Urinary bladder (tissue), 4 donors: ENCODE measurements at places on chromosomes 16 and 17. TPM values are rescaled to one million over a fixed set of nuclear protein-coding genes. Genes with fewer than 3 reads are reported as not detected.

GRCh38 chr17:75832164-75832651 lies 12.0 kb downstream of the UNC13D start:
- no peak for DNase-seq

GRCh38 chr17:1736348-1737281 lies 6.1 kb upstream of the SERPINF2 start:
- DNase-seq, result no peak

DNA sequence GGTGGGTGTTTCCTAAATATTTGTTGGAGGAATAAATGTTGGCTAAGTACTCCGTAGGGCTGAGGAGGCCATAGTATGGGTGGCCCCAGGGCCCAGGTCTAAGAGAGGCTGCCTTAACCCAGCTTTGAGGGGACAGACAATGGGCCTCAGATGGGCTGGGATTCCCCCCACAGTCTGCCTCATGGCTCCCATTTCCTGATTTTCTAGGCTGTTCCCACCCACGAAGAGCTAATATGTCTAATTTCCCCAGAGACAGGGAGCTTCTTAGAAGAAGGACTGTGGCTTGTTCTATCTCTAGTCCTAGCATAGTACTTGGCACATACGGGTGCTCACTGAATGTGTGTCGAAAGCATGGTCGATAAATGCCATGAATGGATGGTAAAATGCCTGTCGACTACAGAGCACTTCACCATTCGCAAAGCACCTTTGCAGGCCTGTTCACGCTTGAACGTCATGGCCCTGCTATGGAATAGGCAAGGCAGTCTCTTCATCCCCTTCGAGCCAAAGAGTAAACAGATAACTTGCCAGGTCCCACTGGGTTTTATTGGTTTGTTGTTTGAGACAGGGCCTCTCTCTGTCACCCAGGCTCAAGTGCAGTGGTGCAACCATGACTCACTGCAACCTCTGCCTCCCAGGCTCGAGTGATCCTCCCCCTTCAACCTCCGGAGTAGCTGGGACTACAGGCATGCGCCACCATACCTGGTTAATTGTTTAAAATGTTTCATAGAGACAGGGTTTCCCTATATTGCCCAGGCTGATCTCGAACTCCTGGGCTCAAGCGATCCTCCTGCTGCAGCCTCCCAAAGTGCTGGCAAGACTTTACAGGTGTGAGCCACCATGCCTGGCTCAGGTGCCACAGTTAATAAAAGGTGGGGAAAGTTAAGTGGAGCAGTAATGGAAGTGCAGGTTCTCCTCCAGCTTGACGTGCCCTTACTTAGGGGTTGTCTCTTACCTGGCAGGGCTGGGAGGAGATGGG lies 9.7 kb downstream of the CHAD start:
- no peak for DNase-seq

- no peak for DNase-seq
Observed at GRCh38 chr16:15897121-15897780, 8.8 kb upstream of the CEP20 start.

DNA sequence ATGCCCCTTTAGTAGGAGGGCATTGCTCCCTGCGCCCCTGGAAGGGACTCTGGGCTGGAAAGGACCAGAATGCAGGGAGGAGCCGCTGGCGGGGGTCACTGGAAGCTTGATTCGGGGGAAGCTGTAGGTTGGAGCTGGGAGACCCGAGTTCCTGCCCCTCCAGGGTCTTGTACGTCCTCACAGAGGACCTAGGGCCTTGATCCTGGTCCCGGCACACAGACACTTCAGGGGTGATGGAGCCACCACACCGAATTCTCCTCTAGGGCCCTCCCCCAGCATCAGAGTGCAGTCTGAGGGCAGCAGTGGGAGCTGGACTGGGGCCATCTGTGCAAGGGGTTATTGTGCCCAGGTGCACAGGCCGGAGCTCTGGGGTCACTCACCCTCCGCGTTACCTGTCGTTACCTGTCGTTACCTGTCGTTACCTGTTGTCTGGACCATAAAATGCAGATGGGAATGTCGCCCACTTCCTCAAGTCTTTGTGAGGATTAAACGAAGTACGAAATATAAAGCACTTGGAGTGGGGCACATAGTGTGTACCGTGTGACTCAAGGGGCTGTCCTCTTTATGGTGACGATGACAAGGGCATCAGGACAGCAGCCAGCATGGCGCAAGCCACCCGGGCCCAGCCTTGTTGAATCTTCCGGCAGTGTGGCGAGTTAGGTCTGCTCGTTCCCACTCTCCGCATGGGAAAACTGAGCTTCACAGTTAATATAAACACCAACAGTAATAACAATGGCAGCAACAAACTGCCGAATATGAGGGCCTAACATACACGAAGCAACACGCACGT lies 48.6 kb downstream of the CMIP start:
- DNase-seq, result no peak

GRCh38 chr17:64736804-64737492 lies 74.8 kb upstream of the SMURF2 start:
- DNase-seq, result no peak

- DNase-seq, result no peak
Observed at GRCh38 chr16:27096375-27096774, 29.6 kb downstream of the C16orf82 start.

DNA sequence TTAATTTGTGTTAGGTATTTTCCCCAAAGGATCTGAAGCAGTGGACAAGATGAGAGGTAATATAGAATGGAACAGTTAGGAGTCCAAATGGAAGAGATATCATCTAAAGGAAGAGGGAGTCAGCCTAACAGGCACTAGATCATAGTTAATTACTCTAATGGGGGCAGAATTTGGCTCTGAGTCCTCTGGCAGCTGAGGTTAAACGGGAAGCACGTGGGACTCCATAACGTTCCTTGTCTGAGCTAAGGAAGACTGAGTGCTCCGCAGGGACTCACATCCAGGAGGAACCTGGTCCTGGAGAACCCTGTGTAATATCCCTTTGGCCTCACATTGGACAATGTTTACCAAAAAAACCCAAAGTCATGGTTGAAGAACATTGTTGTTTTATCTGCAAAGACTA lies 46.6 kb upstream of the TEX2 start:
- DNase-seq, result no peak

DNA sequence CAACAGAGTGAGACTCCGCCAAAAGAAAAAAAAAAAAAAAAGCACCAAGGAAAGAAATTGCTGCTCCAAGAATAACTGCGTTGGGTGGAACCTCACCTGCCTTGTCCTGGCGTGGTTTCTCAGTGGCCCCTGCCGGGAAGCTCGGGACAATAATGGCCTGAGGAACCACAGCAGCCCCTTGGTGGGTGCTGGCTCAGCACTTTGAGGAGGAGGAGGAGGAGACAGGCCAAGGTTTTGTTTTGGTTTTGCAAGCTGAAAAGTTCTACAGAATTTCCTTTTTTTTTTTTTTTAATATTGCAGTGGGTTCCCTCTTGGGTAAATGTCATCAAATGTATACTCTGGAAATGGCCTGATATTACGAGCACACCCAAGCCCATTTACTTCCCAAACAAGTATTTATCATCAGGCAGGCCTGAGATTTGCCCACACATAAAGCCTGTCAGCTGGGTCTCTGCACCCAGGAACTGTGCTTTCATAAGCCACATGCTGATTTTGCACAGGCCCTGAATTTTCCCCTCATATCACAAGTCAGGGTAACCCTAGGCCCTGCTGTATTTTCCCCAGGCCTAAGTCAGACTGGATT lies 78.3 kb downstream of the SOCS1 start:
- no peak for DNase-seq

GRCh38 chr17:11948789-11949188 lies 48.5 kb downstream of the ZNF18 start:
- DNase-seq, result no peak

- DNase-seq, result no peak
Observed at GRCh38 chr16:79587897-79588296, 12.6 kb downstream of the MAF start.

DNA sequence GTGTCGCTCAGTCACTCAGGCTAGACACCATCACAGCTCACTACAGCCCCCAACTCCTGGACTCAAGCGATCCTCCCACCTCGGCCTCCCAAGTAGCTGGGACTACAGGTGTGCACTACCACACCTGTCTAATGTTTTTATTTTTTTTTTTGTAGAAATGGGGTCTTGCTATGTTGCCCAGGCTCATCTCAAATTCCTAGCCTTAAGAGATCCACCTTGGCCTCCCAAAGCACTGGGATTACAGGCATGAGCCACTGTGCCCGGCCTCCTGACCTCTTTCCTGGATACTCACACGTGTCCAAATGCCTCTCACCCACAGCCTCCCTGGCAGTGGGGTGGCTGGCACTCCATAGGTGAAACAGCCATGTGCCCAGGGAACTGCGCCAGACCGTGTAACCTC lies 17.5 kb downstream of the CAMKK1 start:
- no peak for DNase-seq

- DNase-seq, result no peak
Observed at GRCh38 chr17:67098006-67098405, 53.7 kb downstream of the CACNG1 start.

GRCh38 chr17:69232650-69233049 lies 4.0 kb upstream of the ABCA10 start:
- no peak for DNase-seq

GRCh38 chr17:82787081-82787848 lies 35.4 kb downstream of the TBCD start:
- DNase-seq, result no peak

DNA sequence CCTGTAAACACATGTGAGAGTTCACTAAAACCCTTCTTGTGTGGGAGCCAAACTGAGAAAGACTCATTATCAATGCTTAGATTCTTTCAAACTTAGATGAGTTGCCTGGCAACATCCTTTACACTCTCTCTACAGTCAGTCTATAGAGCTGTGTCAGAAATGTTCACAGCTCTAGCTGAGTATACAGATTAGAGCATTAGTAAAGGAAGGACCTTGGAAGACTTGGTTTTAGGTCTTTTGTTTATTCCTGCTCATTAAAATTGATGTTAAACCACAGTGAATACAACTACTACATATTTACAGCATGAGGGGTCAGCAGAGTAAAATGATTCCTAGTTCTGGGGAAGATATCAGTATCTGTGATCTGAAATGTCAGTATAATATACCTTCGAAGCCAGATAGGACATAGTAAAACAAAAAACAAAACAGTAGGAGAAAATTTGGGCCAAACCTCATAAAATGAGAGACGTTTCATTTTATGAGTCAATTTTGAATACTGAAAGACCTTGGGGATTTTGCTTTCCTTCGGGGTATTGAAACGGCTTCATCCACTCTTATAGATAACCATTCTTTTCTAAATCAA lies 186.0 kb downstream of the TANC2 start:
- no peak for DNase-seq

GRCh38 chr17:9862220-9862619 lies 36.5 kb downstream of the GLP2R start:
- DNase-seq, result no peak

- no peak for DNase-seq
Observed at GRCh38 chr16:12417815-12418211, 385.9 kb downstream of the CPPED1 start.

DNA sequence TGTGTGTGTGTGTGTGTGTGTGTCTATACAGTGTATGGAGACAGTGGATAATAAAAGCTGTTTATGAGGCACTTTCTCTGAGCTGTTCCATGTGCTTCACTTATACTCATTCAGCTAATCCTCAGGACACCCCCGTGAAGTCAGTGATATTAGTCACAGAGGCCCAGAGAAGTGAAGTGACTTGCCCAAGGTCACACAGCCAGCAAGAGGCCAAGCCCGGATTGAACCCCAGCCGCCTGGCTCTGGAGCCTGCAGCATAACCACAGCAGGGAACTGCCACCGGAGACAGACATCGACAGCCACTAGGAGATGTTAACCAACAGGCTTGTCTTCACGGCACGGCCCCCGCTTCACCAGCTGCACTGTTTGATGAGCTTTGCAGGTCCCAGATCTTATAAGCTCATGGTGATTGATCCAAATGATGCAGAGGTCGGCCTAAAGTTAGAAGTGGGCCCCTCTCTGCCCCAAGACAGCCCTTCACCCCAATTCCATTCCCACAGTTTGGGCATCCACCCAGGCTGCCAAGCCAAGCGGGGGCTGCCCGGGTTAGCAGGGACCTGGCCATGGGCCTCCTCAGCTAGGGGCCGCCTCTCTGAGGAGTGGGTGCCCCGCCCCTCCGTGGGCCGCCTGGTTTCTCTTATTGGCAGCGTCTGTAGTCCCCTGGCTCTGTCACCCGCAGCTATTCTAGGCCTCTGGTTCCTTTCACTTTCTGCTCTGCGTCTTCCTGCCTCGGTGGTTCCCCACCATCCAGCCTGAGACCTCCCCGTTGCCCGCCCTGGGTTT lies 30.9 kb downstream of the SOCS1 start:
- DNase-seq, result no peak

GRCh38 chr17:8563981-8564602 lies 66.4 kb downstream of the MYH10 start:
- no peak for DNase-seq

GRCh38 chr16:63216696-63217423 lies 1180.6 kb upstream of the CDH8 start:
- no peak for DNase-seq

DNA sequence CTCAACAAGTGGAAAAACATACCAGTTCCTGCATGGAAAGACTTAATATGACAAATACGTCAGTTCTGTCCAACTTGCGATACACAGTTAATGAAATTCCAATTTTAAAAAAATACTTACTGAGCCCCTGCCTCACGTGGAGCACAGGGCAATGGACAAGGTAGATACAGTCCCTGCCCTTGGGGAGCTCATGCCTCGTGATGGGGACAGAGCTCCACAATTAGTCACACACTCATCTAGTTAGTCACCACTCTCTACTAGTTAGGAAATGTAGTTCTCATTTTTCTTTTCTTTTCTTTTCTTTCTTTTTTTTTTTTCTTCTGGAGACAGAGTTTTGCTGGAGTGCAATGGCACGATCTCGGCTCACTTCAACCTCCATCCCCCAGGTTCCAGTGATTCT lies 74.7 kb upstream of the CDH5 start:
- DNase-seq, result no peak

DNA sequence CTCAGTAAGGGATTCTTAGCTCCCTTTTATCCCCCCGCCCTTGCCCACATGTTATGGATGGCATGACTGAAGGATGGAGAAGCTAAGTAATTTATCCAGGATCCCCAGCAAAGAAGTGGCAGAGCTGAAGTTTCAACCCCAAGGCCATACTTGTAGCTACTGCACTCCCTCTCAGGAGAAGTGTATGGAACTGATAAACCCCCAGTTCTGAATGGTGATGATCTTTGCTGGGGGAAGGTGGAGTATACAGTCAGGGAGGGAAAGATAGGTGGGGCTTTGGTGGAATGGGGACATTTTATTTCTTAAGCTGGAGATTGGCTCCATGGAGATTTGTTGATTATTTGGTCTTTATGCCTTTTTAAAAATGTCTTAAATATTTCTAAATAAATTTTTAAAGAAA lies 58.3 kb downstream of the TNRC6C start:
- DNase-seq, result no peak

Gene LRRC36
- 2.1 TPM for total RNA-seq

Gene CRYBA1
- not detected for total RNA-seq

Gene TBC1D3L
- 3.9 TPM for total RNA-seq

Gene VAT1L
- total RNA-seq, result 33.2 TPM

Gene MYL11
- 165 TPM for total RNA-seq

Gene CACNG5
- not detected for total RNA-seq
